Mucosa of descending colon (tissue), 3 donors: ENCODE measurements at places on chromosomes 3 and 15. TPM values are rescaled to one million over a fixed set of nuclear protein-coding genes. Genes with fewer than 3 reads are reported as not detected.

DNA sequence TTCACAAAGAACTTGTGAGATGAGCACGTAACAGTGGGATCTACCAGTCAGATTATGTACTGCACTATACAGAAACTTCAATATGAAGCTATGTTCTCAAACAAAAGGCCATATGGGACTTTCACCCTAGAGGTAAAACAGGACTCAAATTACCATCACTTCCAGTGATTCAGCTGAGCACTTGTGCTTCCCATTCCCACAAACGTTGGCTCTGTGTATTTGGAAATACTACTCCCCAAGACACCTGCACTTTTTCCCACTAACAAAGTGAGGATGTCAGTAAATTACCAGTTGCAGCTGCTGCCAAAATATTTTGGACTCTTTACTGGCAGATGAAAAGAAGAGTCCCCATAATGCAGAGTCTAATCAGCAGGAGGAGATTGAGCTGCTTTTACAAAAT lies 1570.1 kb downstream of the SI start:
- DNase-seq = no peak

GRCh38 chr3:84439476-84439875 lies 519.3 kb upstream of the CADM2 start:
- no peak for DNase-seq

- no peak for DNase-seq
Measured at GRCh38 chr3:179806177-179806576, 153.3 kb downstream of the USP13 start.

Gene ERICH6
- not detected for total RNA-seq

Gene SEMA6D
- 43.3 TPM for total RNA-seq
